ENCODE measurements at places on chromosomes 4 and X.

- DNase-seq = no peak
Observed at GRCh38 chrX:23195761-23196160, 138.9 kb upstream of the PTCHD1 start.

DNA sequence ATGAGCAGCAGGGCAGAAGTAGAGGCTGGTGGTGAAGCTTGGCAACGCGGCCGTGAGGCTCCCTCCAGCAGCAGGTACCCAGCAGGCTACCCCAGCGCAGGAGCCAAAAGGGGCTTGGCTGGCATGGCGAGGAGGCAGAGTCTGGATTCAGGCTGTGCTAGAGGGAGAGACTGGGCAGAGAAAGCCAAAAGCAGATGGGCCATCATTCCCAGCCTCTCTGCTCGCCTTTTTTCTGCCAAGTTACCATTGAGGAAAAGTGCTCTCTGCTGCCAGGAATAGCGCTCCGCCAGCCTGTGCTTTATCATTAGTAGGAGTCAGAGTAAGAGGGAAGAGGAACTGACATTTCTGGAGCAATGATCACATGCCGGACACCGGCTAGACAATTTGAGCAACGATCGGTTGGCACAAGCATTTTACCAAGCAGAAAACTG is 28.7 kb upstream of the MAP3K15 start:
- DNase-seq = no peak

GRCh38 chr4:42750856-42751255 is 94.0 kb upstream of the ATP8A1 start:
- no peak for DNase-seq

DNA sequence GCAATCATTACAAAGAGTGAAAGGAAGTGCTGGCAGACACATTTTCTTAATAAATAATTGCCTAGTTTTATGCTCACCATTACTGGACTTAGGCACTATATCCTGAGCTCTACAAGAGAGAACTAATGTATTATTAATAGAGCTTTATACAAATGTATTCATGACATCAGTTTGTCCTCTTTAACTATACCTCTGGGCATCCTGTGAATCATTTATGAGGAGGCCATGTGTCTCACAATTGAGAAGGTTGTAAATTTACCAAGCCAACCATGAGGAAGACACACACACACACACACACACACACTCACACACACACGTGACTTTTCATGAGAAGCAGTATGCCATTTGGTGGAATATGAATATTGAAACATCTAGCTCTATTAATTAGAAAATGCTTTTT is 728.2 kb downstream of the ARAP2 start:
- no peak for DNase-seq

DNA sequence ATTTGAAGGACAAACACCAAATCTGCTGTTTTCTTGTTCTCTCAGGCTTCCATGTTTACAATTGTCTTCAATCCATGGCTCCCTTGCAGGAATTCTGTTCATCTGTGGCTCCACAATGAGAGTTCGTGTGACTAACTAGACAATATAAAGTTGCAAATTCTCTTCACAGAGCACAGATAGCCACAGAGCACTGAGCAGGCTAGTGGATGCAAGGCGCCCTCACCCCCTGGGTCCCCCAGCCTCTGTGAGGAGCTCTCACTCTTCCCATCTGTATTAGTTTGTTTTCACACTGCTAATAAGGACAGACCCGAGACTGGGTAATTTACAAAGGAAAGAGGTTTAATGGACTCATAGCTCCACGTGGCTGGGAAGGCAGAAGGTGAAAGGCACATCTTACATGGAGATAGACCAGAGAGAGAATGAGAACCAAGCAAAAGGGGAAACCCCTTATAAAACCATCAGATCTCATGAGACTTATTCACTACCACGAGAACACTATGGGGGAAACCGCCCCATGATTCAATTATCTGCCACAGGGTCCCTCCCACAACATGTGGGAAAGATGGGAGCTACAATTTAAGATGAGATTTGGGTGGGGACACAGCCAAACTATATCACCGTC is 82.5 kb upstream of the STX18 start:
- no peak for DNase-seq

DNA sequence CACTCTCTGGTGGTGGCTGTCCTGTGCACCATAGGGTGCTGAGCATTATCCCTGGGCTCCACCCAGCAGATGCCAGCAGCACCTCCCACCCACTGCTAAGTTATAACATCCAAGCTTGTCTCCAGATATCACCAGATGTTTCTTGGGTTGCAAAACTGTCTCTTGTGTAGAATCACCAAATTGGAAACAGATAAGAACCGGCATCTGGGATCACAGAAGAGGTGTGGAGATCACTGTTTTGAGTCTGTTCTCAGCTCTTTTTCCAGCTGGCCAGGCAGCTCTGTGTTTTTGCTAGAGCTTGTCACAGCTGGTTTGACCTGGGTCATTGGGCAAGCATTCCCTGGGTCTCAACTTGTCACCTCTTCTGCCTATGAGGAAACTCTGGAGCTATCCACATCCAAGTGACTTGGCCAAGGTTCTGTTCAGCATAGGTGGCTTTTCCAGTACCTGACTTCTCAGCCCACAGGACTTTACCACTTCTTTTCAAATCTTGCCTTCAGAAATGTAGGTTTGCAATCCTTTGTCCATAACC is 15.3 kb upstream of the PUDP start:
- DNase-seq = no peak

GRCh38 chr4:129364747-129365452 is 268.9 kb downstream of the C4orf33 start:
- no peak for DNase-seq

DNA sequence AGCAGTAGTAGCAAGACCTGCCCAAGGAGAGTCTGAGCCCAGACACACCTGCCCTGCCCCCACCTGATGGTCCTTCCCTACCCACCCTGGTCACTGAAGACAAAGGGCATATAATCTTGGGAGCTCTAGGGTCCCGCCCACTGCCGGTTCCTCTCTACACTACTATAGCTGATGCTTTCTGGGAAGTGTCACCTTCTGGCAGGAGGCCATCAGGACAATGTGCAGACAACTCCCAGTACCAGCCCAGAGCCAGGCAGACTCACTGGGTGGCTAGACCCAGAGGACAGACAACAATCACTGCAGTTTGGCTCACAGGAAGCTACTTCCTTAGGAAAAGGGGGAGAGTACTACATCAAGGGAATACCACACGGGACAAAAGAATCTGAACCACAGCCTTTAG is 312.7 kb downstream of the SPRY1 start:
- no peak for DNase-seq

- DNase-seq = no peak
Observed at GRCh38 chr4:176641237-176641636, 151.5 kb downstream of the VEGFC start.

DNA sequence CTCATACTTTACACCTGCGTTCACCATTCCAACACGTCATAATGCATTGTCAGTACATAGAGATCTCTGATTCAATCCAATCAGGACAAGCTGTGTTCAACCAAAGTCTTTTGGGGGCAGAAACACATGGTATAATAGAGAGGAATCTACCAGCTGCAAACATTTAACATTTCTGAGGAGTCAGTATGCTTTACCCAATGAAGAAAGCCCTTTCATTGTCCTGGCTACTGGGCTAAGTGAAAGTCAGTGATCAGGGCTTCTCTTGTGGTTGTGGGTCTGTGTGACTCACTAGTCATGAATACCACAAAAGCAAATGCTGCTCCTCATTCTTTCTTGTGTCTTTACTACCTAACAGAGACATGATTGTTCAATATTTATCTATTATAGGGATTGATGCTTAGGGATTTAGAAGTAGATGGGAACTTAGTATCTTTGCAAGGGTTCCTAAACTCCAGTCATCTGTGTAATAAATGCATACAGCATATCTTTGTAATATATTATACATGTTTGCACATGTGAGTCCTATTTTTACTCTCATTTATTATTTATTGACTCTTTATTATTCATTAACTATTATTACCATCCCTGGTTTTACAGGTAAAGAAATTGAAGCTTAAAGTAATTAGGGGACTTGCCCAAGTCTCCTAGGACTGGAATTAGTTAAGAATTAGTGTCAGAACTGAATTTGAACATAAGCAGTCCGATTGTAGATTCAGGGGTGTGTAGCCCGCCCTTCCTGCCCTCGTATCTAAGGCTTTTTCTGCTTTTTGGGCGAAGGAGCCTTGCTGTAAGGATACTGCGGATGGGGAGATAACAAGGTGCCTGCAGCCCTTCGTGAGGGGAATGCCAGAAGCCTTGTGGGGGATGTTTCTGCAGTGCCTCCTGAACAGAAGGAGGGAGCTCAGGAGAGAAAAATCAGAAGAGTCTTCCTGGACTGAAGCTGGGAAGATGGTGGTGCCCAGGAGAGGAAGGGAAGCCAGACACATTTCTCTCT is 353.1 kb upstream of the BOD1L1 start:
- no peak for DNase-seq

GRCh38 chr4:37978248-37978924 is 18.2 kb downstream of the PTTG2 start:
- DNase-seq = no peak

DNA sequence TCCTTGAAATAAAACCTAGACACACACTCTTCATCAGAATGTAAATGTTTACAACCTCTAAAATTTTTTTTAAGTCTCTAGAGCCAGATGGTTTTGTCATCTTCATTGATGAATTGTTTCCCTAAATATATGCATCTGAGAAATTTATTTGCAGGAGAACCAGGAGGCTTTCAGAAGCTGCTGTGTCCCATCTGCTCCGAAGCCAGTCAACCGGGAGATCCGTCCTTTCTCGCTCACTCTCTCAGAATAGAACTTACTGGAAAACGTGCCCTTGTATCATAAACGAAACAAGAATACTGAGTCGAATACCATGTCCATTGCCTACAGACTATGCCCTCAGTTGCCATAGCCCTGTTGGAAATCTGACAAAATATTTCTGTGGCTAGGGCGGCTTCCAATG is 103.5 kb downstream of the SLC34A2 start:
- no peak for DNase-seq

GRCh38 chr4:146450524-146450923 is 71.2 kb downstream of the SLC10A7 start:
- DNase-seq = no peak

Measured in HEK293T (cell line).